Natural killer cell treated with Interleukin-12 subunit alpha and Interleukin-12 subunit beta and Interleukin-15 and Interleukin-18, amount 100 ng/mL, for 72 hours (primary cell): ENCODE measurements at places on chromosomes 7 and 10.

DNA sequence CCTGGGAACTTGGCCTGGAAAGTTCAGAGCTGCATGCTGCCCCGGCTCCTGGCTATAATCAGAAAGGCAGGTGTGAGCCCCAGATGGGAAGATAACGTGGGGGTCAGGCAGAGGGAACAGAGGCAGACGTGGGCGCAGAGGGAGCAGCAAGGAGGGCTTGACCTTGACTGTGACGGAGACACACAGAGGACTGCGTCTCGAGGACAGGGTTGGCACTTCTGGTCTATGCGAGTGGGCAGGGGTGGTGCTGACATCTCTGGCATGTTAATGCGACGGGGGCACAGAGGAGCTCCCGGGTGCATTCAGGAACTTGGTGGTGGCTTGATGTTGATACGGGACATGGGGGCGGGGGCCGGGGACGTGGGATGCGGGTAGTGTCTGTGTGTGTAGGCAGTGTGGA lies 232.1 kb upstream of the GRB10 start:
- DNase-seq = no peak

- no peak for DNase-seq
Measured at GRCh38 chr10:124374535-124375352, 44.0 kb downstream of the OAT start.

GRCh38 chr10:43857206-43857930 lies 208.7 kb upstream of the ZNF32 start:
- no peak for DNase-seq

DNA sequence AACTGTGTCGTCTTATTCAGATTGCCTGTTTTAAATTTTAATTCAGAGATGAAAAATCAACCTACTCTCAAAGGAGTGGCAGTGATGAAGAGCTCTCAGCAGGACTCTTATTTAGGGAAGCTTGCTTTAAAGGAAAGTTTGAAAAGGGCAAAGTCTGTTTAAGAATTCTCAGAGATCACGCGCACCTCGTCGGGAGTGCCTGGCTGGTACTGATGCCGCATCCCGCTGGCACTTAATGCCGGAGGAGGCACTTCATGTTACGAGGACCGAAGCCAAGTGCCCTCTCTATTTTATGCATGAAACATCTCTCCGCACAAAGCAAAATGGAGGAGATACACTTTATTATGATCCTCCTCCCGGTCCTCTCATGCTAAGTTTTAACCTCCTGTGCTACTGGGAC lies 71.1 kb upstream of the INSYN2A start:
- no peak for DNase-seq

DNA sequence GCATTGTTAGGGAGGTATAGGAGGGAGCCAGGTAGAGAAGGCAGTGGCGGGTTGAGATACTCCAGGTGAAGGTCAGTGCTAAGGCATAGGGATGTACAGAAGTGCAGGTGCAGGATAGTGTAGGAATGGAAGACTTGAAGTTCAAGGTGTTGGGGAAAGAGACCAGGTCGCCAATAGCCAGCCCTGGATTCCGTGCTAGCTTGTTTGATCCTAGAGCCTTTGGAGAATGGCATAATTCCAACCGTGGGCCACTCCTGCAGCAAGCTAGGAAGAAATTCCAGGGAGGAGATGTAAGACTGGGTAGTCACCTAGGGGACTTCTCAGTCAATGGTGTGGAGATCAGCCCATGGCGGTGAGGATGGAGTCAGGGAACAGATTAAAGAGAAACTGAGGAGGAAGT lies 272.7 kb downstream of the RPS24 start:
- DNase-seq = no peak

DNA sequence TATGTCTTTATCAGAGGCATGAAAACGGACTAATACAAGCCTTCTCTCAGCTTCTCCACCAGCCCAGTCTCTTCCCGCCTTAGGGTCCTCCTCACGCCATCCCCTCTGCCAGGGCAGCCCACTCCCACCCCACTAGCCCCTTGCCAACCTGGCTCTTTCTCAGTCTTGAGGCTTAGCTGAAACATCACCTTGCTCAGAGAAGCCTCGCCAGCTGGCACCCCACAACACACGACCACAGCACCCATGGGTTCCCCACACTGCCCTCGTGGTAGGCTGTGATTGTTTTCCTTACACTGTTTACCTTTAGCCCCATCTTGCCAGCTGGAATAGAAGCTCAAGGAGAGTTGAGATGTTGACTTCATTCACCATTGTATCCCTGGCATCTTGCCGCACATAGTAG lies 44.4 kb downstream of the GPAM start:
- no peak for DNase-seq

- DNase-seq = no peak
Measured at GRCh38 chr10:11609052-11609451, 2.4 kb downstream of the USP6NL start.

- DNase-seq = no peak
Measured at GRCh38 chr7:101108961-101109360, 17.9 kb upstream of the SERPINE1 start.

GRCh38 chr7:124456286-124456685 lies 309.3 kb downstream of the GPR37 start:
- DNase-seq = no peak

DNA sequence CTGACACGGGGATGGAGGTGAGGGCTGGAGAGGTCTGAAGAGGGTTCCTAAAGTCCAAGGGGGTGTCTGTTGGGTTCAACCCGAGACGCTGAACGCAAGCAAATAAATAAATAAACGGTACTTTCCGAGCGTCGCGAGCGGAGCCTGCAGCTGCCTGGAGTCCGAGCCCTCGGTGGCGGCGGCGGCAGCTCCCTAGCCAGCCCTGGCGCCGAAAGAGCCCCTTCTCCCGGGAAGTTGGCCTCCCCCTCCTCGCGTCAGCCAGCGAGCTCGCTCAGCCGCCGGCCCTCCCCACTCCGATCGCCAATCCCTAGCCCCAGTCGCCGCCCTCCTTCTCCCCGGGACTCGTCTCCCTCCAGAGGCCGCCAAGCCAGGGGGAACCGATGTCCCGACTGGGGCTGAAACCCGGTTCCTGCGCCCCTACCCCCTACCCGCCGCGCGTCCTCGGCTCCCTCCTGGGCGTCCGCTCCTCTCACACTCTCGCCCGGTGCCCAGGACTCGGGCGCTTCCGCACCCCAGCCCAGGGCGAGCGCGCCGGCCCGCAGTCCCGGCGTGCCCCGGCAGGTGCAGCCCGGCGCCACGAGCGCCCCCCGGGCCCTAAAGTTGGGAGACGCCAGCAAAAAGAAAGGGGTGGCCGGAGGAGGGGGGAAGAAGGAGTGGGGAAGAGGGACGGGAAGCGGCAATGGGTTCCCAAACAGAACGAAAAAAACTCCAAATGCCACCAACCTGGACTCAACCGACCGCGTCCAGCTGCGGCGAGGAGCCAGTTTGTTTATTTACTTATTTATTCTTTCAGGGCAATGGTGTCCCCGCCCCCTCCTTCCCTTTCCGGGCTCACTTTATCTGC lies at the start of gene GFRA1:
GFRA1 (minus strand) TSS at position 767 of the 844 bp plus-strand sequence. CDS start 1,177 bp downstream, outside the sequence.
- DNase-seq = no peak

GRCh38 chr10:126465771-126466170 lies 77.5 kb upstream of the ADAM12 start:
- DNase-seq = no peak

GRCh38 chr10:4440260-4440659 lies 385.7 kb upstream of the AKR1E2 start:
- DNase-seq = no peak

DNA sequence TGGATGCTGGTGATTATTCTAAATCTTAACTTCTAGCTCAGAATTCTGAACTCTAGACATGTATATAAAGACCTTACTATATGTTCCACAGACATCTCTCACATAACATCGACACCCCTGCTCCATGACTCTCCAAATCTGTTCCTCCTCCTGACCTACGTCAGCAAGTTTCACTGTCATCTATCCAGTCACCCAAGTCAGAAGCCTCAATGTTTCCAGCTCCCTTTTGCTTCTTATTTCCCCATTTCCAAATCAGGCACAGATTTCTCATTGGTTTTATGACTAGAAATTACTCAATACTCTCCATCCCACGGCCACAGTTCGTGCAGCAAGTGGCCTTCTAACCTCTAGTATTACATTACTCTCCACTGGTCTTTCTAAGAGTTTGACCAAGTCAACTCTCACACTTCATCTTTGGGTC lies 28.5 kb downstream of the EPC1 start:
- DNase-seq = no peak

- no peak for DNase-seq
Measured at GRCh38 chr10:109727436-109727835, 195.9 kb downstream of the XPNPEP1 start.

DNA sequence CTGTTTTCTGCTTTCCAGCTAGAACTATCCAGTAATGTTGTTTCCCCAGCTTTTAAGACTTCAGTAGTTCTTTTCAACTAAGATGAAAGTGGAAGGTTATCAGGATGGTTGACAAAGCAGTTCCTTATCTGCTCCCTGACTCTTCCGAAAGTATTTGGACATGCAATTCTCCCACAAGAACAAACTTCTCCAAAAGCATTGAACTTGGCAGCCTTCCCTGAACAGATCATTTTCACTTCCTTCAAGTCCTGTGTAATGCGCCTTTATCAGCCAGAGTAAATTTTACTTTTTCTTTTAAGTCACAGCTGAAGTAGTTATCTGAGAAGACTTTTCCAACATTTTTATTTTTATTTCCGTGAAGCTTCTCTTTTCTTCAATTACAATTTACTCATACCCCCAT lies 39.7 kb downstream of the CDC14C start:
- no peak for DNase-seq

GRCh38 chr10:128950916-128951275 lies 516.1 kb upstream of the MGMT start:
- no peak for DNase-seq

DNA sequence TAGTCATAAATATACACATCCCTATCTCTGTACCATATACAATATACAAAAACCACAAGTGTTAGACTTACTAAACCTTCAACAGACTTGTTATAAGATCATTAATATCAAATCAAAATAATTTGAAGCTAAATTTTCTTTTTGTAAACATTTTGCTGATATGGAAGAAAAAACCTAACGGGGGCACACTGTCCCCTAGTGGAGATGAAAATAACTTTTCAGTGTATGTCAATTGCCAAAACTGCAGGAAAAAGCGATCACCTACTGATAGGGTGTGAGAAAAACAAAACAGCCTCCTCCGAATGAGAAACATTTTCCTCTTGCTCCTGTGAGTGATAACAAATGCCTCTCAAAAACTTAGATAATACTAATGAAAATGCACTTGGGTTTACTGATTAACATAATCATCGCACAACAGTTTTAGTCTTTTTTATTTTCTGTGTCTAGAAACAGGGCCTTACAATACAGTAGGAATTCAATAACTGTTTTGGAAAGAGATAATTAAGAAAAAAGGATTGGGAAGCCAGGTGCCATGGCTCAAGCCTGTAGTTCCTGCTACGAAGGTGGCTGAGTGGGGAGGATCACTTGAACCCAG lies 322.7 kb downstream of the CRPPA start:
- DNase-seq = no peak

DNA sequence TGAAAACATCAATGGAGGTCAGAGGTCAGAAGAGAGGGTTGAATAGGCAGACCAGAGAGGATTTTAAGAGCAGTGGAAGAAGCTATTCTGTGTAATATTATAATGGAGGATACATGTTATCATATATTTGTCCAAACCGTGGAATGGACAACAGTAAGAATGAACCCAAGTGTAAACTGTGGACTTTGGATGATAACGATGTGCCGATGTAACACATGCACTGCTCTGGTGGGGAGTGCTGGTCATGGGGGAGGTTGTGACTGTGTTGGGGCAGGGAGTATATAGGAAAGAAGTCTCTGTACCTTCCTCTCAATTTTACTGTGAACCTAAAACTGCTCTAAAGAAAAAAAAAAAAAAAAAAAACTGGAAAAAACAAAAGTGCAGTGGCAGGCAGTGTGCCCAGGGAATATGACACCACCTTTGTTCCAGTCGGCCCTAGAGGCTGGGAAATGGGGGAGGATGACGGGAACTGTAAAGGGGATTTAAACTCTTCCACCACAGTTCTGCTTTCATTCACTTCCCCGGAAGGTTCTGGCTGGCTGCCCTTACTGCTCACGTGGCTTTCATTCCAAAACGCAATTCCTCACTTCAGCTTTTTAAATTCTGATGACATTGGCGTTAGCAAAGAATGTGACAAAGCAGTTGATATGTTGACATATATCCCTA lies 113.7 kb upstream of the ANKRD1 start:
- no peak for DNase-seq

- no peak for DNase-seq
Measured at GRCh38 chr7:36047091-36047658, 105.9 kb upstream of the EEPD1 start.
